Neuronal stem cell (in vitro differentiated cells): ENCODE measurements at places on chromosomes 7 and 10.

GRCh38 chr10:53977267-53977666 is 823.8 kb downstream of the PCDH15 start:
- DNase-seq, result no peak

DNA sequence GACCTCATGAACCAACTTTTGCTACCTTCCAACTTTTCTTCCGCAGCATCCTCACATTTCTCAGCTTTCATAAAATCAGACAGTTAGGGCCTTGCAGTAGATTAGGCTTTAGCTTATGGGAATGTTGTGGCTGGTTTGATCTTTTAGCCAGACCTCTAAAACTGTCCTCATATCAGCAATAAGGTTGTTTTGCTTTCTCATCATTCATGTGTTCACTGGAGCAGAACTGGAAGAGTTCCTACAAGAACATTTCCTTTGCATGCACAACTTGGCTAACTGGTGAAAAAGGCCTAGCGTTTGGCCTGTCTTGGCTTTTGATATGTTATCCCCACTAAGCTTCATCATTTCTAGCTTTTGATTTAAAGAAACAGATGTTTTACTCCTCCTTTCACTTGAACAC is 130.0 kb upstream of the LRRTM3 start:
- DNase-seq, result no peak

- DNase-seq, result no peak
Measured at GRCh38 chr10:123133541-123134342, 2.0 kb upstream of the HMX3 start.

DNA sequence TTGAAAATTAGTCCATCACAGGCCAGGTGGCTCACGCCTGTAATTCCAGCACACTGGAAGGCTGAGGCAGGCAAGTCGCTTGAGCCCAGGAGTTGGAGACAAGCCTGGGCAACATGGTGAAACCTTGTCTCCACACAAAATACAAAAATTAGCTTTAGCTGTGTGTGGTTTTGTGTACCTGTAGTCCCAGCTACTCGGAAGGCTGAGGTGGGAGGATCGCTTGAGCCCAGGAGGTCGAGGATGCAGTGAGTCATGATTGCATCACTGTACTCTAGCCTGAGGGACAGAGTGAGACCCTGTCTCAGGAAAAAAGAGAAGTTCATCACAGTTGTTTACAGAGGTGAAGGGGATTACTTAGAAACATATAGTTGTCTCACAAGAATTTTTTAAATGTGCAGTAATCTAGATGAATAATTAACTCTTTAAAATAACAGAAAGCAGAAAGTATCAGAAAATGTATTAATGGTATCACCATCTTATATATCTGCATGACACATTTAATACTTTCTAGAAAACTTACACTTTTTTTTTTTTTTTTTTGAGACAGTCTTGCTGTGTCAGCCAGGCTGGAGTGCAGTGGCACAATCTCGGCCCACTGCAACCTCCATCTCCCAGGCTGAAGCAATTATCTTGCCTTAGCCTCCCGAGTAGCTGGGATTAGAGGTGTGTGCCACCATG is 8.9 kb downstream of the LCOR start:
- no peak for DNase-seq

GRCh38 chr10:132551093-132551807 is 13.7 kb downstream of the INPP5A start:
- DNase-seq, result no peak

- peak; percentile 58 for DNase-seq
Measured at GRCh38 chr10:112565434-112566053, 118.5 kb downstream of the VTI1A start.

DNA sequence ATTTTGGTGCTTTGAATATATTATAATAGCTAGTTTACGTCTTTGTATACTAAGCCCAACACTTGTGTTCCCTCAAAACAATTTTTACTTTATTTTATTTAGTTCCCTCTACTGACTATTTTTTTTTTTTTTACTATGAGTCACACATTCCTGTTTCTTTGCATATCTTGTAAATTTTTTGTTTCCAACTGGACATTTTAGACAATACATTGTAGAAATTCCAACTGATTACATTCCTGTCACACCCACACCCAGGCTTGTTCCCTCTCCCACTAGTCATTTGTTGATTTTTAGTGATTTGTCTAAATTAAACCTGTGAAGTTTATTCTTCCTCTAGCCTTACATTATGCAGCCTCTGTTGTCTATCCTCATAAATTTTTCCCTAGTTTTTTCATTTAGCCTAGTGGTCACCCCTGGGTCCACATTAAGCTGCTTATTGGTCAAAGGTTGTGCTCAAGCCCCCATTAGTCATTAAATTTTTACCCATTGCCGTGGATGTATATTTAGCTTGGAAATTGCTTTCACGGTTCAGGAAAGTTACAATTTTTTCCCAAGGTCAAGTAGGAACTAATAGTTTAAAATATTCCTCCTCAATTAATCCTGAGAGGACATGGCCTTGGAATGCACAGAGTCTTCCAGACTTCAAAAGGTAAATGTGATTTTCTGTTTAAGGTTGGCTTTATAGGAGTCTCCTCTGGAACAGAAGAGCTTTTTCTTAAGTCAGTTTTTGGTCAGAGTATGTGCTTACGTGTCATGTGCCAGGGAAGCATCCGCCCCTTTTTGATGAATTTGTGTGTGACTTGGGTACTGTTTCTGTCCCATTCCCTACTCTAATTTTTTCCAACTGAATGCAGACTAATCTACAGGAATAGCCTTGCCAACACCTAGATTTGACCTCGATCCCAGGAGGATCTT is 207.6 kb upstream of the TMEM72 start:
- DNase-seq, result no peak

- no peak for DNase-seq
Measured at GRCh38 chr7:129872054-129872453, 80.7 kb downstream of the UBE2H start.

- no peak for DNase-seq
Measured at GRCh38 chr7:134562136-134562535, 13.2 kb downstream of the AKR1B15 start.

DNA sequence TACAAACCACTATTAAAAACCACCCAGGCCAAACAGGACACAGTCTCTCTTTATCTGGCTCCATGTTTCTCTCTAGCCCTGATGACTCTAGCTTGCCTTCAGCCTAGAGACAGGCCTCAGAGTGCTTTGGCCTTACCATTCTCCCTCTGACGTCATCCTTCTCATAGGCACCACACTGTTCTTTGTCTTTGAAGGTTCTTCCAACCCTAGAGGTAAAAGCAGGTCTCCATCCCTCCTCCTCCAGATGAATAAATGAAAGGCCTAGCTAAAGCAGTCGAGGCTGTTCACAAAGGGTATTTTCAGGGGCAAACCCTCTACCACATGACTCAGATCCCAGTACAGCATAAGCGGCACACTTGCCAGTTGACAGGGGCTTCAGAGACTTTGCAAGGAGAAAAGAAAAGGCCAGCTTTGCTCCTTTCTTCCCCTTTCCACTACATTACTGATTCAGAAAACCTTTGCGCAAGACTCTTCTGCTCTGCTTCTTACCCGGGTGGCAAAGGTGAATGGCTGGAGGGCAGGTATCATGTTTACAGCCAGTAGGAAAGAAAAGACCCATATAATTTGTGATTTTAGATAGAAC is 14.8 kb downstream of the NFE2L3 start:
- no peak for DNase-seq

GRCh38 chr7:48365010-48365409 is 193.8 kb downstream of the ABCA13 start:
- DNase-seq, result no peak

DNA sequence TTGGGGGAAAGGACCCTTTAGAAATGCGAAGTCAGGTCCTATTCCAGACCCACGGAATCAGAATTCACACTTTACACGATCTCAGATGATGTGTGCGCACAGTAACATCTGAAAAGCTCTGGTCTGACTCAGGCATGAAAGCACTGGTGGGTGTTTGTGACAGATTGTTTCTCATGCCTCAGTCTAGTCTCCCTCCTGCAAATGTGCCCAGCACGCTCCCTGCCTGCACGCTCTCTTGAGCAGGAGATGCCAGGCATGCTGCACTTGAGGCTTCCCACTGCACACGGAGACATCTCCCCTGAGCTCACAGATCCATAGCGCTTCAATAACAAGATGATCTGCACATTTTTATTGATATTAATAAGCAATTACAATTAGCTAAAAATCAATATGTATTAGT is 23.6 kb upstream of the ZNF37A start:
- no peak for DNase-seq

GRCh38 chr7:117091721-117092120 is 138.4 kb downstream of the ST7 start:
- no peak for DNase-seq

DNA sequence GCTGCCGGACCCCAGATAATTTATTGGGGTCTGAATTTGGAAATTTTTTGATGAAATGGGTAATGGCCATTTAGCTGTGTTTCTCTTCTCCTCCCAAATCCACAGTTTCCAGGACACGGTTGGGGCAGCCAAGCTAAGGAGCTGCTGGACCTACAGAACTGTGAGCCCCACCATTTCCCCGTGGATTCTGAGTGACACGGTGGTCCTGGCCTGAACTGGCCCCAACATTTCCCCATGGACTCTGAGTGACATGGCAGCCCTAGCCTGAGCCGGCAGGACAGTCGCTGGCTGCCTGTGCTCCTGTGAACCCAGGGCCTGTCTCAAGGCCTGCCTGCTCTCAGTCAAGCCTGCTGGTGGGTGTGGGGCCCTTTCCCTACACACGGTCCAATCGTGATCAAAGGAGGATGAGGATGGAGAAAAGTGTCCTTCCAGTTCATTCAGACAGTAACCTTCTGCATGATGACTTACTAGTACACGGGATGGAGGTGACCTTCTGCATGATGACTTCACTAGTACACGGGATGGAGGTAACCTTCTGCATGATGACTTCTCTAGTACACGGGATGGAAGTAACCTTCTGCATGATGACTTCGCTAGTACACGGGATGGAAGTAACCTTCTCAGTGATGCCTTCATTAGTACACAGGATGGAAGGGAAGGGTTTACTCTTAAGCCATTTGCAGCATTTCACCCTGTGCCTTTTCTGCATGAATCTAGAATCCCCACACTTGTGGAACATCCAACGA is 359.9 kb downstream of the GLRX3 start:
- no peak for DNase-seq

- DNase-seq, result no peak
Measured at GRCh38 chr7:83872501-83872900, 223.6 kb upstream of the SEMA3E start.

DNA sequence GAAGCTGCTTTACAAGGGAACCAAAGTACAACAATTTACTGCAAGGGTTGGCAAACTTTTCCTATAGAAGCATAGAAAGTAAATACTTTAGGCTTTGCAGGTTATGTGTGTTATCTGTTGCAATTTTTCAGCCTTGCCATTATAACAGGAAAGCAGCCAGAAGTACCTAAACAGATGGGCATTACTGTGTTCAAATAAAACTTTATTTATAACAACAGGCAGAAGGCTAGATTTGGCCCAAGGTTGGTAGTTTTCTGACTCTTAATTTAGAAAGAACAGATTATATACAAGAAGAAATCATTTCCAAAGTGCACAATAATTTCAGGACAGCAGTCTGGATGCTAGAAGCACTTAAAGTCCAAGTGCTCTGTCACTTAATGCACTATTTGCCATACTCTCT is 307.1 kb downstream of the ANKRD7 start:
- DNase-seq, result no peak

GRCh38 chr7:24920451-24921361 is 59.3 kb downstream of the OSBPL3 start:
- no peak for DNase-seq

GRCh38 chr10:17472481-17473227 is 18.3 kb upstream of the ST8SIA6 start:
- DNase-seq, result no peak

DNA sequence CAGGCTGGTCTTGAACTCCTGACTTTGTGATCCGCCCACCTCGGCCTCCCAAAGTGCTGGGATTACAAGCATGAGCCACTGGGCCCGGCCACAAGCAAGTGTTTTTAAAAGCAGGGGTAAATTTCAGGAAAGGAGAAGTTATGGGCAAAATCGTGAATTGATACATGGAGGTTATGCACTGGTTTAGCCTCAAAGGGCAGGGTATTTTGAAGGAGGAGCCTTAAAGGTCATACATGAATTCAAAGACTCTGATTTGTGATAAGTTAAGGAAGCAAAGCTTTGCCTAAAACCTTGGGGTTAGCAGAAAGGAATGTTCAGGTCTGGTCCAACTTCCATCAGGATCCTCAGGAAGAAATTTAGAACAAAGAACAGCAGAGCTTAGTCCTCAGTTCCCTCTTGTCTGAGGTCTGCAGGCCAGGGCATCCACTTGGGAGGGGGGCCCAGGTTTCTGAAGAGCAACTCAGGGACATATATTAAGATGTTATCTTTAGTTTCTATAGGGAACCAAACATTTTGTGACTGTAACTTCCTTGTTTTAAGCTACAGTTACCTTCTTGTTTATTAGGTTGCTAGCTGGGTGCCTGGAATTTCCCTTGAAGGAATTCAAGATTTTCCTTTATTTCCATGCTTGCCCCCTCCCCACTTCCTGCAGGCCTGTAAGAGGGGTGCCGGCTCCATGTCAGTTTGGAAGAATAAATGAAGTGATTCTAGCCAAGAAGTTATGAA is 2.8 kb upstream of the REPIN1 start:
- no peak for DNase-seq

DNA sequence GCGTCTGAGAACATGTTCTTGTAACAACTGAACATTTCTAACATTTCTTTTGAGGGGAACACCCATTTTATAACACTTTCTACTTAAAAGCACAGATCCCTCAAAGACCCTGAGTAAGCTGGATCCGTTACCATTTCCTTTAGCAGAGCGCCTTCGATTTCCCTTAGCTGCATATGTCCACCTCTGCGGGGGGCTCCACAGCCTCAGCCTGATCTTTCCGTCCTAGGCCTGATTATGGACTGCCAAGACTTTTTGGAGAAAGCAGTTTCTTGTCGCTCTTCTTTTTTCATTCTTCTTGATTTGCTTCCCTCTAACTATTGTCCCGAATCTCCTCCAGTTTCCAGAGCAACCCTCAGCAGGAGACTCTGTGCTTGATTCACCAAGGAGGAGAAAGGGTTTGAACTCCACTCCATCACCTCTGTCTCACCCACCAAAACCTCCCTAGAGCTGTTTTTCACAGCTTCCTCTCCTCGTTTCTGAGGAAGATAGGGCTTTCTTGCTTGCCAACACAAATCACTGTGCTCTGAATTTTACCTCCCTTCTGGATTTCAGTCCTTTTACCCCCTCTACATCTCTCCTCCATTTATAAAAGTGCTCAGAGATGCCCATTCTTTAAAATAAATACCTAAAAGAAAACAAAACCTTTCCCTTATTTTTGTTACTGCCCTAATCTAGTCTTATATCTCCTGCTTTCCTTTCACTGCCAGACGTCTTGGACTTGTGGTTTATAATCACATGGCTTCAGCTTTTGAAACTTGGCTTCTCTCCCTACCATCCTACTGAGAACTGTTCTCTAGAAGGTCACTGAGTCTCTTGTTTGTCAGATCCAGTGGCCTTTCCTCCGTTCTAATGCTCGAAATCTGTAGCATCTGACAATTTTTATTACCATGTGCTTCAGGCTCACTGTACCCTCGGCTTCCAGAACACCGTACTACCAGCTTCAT is 30.5 kb upstream of the ZRANB1 start:
- DNase-seq, result no peak

- DNase-seq, result no peak
Measured at GRCh38 chr10:113310347-113310746, 242.5 kb upstream of the HABP2 start.

GRCh38 chr7:133344275-133344674 is 91.4 kb downstream of the EXOC4 start:
- no peak for DNase-seq
